ENCODE measurements at places on chromosomes 3 and 15.

GRCh38 chr3:101725890-101726275 lies 1.5 kb downstream of the CEP97 start:
- DNase-seq = no peak

GRCh38 chr3:126477061-126477380 lies 1.3 kb upstream of the ZXDC start:
- no peak for DNase-seq

DNA sequence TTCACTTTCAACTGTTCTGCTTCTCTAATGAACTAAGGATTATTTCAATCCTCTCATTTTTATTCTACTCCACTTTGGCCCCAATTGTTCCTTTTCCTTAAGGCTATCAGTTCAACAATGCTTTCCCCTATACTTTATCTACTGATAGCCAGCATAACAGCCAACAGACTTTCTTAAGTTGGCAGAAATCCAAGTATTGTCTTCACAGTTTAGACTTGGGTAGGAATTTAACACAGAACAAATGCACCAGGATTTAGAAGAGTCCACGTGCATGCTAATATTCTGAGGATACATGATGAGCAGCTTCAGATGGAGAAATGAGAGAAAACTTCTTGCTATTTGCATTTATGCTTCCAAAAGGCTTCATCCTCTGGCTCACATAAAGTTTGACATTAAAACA lies 54.8 kb downstream of the FBN1 start:
- no peak for DNase-seq

DNA sequence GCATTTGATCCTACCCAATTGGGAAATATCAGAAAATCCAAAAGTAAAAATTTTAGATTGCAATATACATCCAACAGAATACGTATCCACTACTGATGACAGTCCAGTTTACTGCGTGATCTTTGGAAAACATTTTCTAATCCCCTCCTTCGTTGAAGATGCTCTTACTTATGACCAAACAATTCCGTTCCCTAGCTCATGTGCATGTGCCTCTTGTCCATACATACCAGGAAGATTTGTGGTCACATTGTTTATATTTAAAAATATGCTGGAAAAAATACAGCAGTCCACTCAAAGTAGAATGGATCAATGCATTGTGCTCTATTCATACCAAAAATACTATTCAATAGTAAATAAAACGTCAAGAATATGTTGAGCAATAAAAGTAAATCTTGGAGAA lies 135.3 kb downstream of the CHL1 start:
- DNase-seq = no peak

DNA sequence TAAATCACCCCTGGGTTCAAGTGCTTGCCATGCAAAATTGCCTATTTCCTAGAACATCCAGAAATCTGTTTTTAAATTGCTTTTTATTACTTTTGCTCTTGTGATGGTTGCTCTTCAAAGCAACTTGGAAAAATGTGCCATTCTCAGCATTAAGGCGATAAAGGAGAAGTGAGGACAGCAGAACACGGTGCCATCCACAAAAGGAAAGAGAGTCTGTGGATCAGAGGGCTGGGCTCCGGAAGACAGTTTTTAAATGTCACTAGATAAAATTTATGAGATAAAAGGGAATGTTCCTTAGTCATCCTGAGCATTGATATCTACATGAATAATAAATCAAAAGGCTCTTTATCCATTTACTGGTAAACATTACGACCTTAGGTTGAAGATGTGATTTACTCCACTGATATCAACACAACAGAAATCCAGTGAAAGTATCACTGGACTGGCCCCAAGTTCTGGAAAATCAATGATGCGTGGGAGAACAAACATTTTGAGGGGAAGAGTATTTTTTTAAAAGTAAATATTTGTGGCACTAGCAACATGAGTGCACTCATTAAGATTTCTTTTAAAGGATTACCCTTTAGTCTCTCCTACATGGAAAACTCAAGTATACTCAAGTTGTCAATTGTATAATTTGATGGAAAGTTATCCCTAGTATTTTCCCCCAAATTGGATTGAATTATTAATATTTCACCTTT lies 554.7 kb downstream of the FHIT start:
- no peak for DNase-seq

DNA sequence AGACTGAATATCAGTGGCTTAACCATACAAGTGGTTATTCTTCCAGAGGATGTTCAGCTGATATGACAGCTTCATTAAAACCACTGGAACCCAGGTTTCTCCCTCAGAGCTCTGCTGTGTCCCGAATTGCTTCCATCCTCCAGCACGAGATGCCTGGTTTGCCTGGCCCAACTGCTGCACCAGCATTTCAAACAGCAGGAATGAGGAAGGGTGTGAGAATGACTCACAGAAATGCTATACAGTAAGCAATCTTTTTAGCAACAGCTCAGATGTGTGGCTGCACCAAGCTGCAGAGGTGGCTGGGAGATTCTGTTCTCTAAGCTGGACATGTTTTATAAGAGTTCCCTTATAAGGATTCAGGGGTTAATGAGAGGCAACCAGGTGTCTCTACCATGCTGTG lies 271.0 kb downstream of the GABRG3 start:
- peak; percentile 53 for DNase-seq

DNA sequence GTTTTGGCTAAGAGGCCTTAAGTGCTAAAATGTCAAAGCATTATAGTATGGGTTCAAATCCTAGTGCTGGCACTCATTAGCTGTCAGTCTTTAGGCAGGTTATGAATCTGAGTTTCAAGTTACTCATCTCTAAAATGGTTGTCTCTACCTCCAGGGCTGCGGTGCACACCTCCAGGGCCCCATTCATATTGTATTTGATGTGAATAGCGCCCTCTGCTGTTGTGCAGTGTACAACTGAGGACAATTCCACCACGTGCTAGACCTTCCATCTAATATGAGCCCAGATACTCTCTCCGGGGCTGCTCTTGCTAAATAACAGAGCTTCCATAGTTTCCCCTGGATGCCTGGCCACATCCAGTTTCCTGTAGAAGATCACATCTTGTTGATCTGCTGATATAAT lies 54.3 kb downstream of the OXNAD1 start:
- DNase-seq = no peak

DNA sequence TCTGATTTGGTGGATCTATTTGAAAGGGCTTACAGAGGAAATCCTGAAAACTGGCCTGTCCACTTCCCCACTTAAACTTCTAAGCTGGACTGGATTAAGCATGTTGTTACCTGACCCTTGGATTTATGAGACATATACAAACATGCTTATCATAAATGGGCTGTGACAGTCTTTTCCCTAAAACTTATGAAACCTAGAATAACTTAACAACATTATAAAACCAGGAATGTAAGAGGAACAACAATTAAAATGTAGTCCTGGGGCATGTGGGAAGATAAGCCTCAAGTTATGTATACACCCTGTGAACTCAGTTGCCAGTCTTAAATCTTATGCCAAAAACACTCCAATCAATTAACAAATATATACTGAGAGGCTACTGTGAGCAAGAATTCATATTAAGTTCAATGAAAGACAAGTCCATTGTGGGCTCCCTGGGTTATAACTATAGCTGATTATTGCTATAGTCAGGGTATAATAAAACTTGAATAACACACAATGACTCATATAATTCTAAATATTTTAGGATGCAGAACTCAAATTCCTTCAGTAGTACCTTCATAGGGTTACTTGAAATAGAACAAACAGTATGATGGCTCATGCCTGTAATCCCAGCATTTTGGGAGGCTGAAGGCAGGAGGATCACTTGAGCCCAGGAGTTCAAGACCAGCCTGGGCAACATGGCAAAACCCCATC lies 87.2 kb upstream of the PPIB start:
- peak; percentile 43 for DNase-seq

GRCh38 chr15:84898761-84899160 lies 14.3 kb downstream of the SLC28A1 start:
- DNase-seq = no peak

DNA sequence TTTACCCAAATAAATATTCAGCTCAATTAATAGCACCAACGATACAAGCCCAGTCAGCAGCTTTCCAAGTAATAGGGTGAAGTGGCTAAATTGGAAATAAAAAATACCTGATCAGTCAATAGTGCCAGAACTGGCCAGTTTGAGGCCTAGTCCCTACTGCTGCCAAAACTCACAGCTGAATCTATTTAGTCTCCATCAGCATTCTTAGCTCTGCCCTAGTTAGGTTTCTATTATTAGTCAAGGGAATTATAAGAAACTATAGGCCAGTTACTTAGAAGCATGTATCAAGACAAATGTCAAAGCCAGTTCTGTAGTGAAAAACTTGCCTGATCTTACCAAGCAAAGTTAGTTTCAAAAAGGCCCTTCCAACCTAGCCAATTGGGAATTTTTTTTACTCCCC lies 146.2 kb upstream of the ZBTB20 start:
- no peak for DNase-seq

DNA sequence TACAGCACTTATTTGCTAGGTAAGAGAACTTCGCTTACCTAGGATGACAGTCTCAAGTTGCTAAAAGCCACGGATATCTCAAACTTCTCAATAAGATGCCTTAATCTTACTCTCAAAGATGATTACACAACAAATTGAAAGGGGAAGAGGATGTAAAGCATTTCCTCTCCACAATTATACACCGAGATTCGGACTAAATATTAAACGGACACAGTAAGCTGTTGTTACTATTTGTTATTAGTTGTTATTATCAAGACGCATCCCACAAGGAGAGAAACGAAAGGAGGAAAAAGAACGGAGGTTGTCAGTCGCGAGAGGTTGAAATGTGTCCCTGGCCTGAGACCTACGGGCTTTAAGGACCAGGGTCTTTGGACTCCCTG lies 660 bp downstream of the ZNF106 start:
- no peak for DNase-seq

DNA sequence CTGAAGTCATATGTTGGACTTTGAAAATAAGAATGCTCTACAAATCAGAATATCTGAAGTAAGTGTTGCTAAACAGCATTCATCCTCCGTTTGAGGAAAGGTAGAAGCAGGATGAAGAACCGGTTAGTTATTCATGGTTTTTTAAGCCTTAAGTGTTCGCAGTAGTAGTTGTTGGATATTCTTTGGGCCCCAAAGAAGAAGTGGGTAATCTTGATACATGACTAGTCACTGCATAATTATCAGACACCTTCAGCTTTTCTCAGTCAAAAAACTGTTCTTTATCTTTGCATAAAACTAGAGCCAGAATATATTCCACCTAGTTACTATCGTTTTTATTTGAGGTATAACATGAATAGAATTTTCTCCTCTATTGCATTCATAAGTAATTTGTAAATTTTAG lies 13.8 kb downstream of the RAB5A start:
- DNase-seq = no peak

GRCh38 chr15:80580106-80580505 lies 115.0 kb upstream of the ABHD17C start:
- DNase-seq = peak; percentile 69

DNA sequence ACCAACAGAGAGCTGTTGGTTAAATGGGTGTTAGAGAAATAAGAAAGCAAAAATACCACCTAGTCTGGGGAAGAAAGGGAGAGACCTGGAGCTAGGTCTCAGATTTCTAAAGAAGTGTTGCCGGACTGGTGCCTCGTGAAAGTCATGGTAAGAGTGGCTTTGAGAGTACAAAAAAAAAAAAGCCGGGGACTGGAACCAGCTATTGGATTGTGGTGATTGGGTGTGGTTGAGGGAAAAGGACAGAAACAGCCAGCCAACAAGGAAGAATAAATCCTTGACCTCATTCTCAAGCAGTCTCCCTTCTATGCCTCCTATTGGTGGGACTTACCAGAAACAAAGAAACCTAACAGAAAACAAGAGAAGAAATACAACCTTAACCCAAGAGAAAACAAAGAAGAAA lies 346.4 kb upstream of the KCNMB2 start:
- no peak for DNase-seq

DNA sequence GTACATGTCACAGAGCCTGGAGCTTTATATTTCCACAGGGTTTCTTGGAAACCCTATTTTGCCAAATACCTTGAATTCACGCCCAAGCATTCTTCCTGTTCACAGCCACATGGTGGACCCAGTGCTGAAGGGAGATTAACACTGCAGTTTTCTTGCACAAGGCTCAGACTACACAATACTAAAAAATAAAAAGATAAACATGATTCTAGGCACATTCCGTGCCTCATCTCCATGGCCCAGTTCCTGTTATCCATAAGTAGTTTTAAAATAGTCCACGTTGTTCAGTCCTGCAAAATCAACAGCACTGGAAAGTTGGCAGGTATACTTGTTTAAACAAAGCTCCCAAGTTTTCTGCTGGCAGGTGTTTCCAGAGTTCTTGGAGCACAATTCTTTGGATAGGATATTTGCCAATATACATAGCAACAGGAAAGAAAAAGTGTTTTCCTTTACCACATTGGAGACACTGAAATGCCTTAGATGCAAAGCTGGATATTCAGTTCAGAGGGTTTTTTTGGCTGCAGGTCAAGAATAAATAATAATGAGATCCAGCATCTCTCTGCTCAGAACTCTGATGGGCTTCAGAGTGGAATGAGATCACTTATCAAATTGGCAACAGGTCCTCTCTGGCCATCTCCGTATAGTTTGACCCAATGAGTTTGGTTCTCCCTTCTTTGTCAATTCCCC lies 88.1 kb upstream of the TGFBR2 start:
- no peak for DNase-seq

DNA sequence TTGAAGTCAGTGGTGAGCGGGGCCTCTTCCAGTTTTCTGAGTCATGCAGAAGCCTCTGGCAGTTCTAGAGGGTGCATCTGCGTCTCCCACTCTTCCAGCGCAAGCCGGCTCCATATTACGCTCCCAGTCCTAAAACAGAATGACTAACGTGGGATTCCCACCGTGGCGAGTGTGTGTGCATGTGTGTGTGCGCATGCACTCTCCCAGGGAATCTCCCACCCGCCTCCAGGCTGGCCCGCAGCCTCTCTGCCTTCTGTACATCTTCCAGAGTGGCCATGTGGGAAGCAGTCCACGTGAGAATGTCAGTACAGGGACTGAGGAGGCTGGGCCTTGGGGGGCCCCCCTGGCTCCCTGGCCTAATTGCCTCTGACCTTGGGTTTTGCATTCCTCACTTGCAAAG lies 87.7 kb downstream of the LSM3 start:
- DNase-seq = peak; percentile 53

- no peak for DNase-seq
These were observed 98.4 kb upstream of the PFN2 start for GRCh38 chr3:150069154-150069527.

- peak; percentile 37 for DNase-seq
These were observed 325.0 kb downstream of the RBMS3 start for GRCh38 chr3:29605845-29606244.

GRCh38 chr3:142028243-142028777 lies 121.0 kb downstream of the TFDP2 start:
- peak; percentile 82 for DNase-seq

GRCh38 chr3:115761927-115762305 lies 138.6 kb downstream of the GAP43 start:
- DNase-seq = no peak

GRCh38 chr15:59933607-59934006 lies 70.5 kb upstream of the FOXB1 start:
- DNase-seq = peak; percentile 19

GRCh38 chr3:53231532-53232511 lies 24.0 kb downstream of the TKT start:
- no peak for DNase-seq

- no peak for DNase-seq
These were observed 380.8 kb downstream of the LRTM1 start for GRCh38 chr3:54547051-54547450.

DNA sequence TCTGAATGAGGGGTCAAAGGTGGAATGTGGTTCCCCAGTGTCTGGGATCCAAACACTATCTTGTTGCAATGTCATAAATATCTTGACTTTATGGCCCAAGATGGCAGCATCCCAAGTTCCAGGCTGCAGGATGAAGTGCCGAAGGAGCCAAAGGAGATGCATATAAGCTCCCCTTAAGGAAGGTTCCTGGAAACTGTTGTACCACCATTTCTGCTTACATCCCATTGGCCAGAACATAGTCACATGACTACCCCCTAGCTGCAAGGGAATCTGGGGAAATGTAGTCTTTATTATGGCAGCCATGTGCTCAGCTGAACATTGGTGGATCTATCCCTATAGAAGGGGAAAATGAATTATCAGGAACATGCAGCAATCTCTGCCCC lies 54.3 kb downstream of the BDH1 start:
- DNase-seq = peak; percentile 47

All from fibroblast of skin of back (primary cell).